D341Med (cell line): ENCODE measurements at places on chromosomes 12 and 14.

GRCh38 chr12:26711569-26711968 lies 121.4 kb downstream of the ITPR2 start:
- no peak for DNase-seq

- DNase-seq = no peak
Measured at GRCh38 chr14:99688210-99688581, 4.1 kb downstream of the CYP46A1 start.

DNA sequence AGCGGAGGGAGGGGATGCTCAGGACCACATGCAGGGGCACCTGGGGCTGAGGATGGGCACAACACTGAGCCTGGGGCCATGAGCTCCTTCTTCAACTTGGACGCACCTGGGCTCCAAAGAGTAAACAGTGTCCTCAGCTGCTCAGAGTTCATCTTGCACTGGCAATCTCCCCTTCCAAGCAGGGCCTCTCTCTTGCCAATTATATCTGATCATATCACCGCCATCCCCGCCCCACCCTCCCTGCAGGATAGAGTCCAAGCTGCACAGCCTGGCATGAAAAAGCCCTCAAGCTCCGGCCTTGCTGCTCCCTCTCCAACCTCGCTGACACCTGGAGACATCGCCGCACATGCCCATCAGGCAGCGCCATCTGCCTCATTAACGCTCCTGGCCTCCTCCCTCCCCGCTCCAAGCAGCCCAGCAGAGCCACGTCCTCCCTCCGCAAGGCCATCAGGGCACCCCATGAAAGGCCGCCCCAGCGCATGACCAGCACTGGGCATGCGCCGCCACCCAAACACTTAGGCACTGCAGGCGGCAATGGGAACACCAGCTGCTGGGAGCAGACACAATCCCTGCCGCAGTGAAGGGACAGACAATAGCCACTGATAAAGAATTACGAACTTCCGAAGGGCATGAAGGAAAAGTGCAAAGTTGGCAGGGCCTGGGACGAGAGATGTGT lies 88.8 kb downstream of the CHGA start:
- no peak for DNase-seq

- DNase-seq = no peak
Measured at GRCh38 chr12:83642205-83642604, 955.5 kb downstream of the TMTC2 start.

DNA sequence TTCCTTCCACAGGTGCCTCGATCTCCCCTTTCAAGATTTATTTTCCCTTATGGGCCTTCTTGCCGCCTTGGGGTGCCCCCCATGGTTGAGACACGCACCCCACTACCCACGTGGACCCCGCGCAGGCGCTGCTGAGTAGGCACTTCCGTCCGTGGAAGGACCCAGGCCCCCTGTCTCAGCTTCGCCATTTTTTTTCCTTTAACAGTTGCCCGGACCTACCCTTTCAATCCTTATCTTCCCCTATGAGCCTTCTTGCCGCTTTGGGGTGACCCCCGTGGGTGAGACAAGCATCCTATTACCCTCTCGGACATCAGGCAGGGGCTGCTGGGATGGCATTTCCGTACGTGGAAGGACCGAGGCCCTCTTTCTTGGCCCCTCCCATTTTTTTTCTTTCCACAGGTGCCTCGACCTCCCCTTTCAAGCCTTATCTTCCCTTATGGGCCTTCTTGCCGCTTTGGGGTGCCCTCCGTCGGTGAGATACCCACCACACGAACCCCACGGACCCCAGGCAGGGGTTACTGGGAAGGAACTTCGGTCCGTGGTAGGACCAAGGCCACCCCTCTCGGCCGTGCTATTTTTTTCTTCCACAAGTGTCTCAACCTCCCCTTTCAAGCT lies 268.2 kb downstream of the ALG10 start:
- DNase-seq = no peak

DNA sequence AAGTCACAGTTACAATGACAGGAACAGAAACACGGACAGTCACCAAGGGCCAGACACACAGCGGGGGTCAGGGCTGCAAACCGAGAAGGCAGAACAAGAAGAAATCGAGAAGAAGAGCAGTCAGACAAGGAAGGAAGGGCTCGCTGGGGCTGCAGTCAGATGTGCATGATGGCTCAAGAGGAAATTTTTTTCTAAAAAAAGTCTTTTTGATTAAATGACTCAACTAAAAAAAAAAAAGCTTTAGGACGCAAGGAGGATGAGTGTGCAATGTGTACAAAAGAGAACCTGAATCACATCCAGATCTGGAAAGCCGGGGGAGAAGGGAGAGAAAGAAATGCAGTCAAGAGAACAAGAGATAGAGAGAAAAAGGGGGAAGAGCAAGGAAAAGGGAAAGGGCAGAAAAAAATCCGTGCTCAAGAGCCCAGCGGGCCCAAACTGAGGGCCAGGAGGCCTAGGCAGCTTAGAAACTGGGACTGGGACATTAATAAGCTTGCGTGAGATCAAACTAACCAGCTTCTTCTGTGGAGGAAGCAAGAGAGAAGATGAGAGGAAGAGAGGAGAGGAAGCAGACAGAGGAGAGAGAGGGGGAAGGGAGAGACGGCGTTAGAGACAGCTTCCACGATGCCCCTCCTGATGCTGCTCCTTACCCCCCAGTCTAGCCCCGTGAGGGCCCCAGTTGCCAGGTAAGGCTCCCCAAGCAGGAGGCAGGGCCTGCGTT lies 6.7 kb downstream of the IFFO1 start:
- no peak for DNase-seq

- DNase-seq = no peak
Measured at GRCh38 chr14:99789581-99789980, 3.6 kb upstream of the EML1 start.

GRCh38 chr12:19574601-19575000 lies 135.3 kb downstream of the AEBP2 start:
- DNase-seq = peak; percentile 53

DNA sequence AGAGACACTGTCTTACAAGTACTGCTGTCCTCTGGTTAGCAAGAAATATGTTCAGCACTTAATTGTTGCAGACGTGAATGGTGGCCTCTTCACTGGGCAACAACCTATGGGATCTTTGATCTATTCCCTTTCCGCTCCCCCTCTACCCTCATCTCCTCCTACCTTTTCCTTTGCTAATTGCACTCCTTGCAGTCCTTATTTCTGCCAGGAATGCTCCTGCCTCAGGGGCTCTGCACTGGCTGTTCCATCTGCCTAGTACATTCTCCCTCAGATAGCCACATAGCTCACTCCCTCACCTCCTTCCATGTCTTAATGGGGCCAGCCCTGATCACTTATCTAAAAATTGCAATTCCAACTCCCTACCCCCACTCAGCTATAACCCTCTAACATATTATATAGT lies 4.5 kb upstream of the NFYB start:
- no peak for DNase-seq

DNA sequence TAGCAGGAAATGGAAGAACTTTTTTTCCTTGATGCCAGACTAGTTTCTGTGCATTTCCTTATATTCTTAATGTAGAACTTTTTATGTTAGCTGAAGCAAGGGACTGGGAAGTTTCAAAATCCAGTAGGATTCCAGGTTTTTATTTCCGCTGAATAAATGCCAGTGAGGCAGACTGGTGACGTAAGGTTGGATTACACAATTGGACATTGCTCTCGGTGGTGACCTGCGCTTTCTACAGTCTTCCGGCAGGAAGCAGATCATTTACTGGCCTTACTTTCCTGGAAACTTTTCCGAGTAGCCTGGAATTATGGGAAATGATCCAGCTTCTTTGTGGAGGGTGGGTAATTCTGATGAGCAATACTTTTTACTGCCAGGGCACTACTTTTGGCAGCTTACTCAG lies 3.6 kb downstream of the IFT43 start:
- no peak for DNase-seq

DNA sequence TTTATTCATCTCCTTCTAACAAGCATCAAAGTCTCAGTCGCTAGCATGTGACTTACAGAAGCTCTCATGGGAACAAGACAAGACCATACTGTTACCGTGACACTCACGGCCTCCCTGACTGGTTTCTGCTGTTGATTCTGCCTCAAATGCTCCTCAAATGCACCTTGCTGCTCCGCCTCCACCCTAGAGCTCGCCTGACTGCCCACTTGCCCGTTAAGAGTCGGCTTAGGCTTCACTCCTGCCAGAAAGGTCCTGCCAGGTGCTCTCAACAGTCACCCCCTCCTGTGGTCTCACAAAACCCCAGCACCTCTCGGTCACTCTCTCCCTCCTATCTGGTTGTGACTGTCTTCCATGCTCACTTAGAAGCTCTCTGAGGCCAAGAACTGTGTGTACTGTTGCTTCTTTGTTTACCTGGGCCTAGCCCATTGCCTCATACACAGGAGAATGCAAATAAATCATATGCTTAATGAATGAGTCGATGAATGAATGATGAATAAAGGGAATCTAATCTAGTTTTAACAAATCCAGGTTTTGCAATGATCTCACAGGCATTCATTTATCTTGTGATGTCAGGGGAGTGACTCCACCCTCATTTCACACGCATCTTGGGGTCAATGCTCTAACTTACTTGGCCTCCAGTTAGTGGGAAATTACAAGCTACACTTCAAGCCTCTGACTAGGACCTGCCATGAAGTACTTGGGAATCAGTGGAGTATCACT lies 41.3 kb downstream of the SSH1 start:
- no peak for DNase-seq

DNA sequence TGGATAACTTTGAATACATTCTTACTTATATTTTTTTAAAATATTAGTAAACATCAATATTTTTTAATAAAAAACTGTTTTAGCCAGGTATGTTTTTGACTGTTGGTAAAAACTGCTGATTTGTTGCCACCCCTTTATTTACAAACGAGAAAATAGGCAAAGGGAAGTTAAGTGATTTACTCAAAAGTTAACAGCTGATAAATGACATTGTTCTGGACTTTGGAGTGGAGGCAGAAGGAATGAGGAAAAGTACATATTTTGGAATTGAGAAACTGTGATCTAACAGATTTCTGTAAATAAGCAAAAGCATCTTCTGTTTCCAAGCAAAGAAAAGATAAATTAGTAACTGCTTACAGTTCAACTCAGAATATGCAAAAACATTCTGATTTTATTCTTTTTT lies 4.5 kb downstream of the AP5M1 start:
- no peak for DNase-seq

- DNase-seq = no peak
Measured at GRCh38 chr12:106780010-106780631, 5.6 kb downstream of the RIC8B start.

DNA sequence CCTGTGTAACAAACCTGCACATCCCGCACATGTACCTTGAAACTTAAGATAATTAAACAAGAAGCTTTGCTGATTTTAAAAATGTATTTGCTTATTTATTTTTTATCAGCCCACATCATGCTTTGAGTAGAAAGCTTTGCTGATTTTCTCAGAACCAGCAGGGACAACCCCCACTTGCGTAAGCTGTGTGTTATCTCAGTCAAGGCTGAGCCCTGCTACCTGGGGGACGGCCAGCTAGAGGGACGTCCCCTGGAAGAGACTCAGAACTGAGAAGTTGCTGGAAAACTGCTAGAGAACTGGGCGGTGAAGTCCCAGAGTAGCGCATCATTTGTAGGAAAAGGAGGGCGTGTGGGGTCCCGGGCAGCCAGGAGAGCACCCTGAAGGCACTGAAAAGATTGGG lies 4.1 kb upstream of the PLEK2 start:
- no peak for DNase-seq

- no peak for DNase-seq
Measured at GRCh38 chr14:68621400-68622365, 171.2 kb downstream of the ZFP36L1 start.

GRCh38 chr12:98399532-98399931 lies 115.9 kb upstream of the TMPO start:
- DNase-seq = no peak

DNA sequence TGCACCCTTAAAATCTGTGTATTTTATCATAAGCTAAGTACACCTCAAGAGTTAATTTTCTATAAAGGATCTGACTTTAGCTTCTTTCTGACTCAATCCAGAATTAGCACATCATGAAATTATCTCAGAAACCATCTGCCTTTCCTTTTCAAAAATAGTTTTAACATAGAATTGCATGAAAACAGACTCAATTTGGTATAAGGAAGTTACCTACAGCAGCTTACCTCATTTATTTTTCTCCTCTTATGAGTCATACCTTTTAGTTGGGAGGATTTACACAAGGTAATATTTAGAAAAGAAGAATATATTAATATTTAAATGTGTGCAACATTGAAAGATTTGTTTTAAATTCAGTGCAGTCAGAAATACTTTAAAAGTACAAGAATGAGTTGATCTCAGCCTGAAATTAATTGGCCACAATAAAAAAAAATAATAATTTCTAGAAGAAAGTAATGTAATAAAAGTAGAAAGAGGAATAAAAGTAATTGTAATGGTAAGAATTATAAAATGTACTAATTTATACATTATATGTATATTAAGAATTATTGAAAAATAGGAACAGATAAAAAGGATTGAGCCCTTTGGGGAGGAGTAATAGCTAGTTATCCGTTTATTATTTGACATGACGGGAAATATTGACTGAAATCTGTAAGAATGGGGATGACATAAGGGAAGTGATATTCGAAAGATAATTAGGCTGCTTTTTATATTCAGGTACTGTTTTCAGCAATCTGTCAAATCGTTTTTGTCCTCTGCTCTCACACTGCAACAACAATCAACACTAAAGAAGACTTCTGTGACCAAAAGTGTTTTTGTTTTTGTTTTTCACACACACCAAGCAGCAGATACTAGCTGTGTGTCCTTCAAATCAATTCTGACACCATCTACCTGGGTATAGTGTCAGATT lies 20.5 kb downstream of the ADAM21 start:
- no peak for DNase-seq

DNA sequence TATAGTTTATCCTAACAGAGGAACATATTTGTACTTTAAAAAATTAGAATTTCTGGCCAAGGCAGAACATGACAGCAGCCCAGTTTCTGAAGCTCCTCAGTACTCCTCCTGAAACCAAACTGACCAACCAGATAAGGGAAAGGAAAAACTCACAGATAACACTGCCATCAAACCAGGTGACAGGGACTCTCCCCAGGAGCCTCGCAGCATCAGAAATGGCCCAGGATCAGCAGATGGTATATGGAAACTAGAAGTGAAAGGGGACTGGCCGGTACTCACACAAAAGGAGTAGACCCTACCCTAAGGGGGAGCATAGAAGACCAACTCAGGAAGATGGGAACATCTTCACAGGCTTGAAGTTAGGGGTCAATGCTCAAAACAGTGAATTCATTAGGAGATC lies 22.0 kb downstream of the GALC start:
- no peak for DNase-seq
